ENCODE measurements at places on chromosomes 7 and 10. TPM values are rescaled to one million over a fixed set of nuclear protein-coding genes. Genes with fewer than 3 reads are reported as not detected.
A peak's percentile ranks its signal among the peaks of the same experiment; 100 is the strongest.

- H3K27ac ChIP-seq: peak overlapping the region; percentile 35
- DNase-seq: peak; percentile 35
- H3K27me3 ChIP-seq: no peaks in the 10 kb centered on the region
Observed at GRCh38 chr7:31549611-31550010, 35.7 kb downstream of the ITPRID1 start.

DNA sequence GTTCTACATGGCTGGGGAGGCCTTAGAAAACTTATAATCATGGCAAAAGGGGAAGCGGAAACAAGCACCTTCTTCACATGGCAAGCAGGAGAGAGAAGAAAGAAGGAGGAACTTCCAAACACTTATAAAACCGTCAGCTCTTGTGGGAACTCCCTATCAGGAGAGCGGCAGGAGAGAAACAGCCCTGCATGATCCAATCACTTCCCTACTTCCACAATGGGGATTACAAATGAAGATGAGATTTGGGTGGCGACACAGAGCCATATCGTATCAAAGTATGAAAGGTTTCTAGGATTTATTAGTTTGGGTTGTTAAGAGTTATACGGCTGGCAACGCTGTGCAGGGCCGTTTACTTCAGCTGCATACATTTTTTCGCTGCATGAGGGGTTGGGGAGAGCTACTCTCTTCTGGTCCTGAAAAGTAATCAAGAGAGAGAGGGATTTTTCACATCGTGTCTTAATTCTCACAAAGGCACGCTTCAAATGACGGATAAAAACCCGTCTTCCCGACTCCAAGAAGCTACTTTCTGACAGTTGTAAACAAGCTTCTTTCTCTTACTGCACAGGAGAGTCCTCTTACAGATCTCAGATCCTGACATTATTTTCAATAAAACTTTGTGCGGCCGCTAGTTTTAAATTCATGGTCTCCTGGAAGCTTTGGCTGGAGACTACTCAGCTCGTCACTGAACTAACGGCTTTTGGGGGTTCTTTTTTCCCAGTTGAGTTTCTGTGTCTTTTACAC is 751 bp upstream of the GTPBP10 start:
- peak; percentile 41 for DNase-seq
- H3K36me3 ChIP-seq: no peaks in the 10 kb centered on the region
- H3K27ac ChIP-seq: peak overlapping the region; percentile 84
- H3K27me3 ChIP-seq: no peaks in the 10 kb centered on the region
- H3K4me3 ChIP-seq: peak overlapping the region; percentile 66

DNA sequence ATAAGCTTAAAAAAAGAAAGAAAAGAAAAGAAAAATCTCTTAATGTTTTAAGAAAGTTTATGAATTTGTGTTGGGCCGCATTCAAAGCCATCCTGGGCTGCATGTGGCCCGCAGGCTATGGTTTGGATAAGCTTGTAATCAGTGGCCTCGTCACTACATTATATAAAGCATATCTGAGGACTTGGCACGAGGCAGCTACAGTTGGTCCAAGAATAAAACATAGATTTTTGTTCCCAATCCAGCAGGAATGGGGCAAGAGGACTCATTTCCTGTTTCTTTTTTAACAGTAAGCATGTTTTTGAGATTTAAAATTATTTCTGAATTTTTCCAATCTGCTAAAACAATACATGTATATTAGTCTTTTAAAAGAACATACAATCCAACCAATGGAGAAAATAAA is 28.6 kb downstream of the MCM10 start:
- DNase-seq: no peak
- no peaks in the 10 kb centered on the region for H3K4me1 ChIP-seq
- no peak overlapping the region for H3K27ac ChIP-seq
- no peaks in the 10 kb centered on the region for H3K36me3 ChIP-seq

DNA sequence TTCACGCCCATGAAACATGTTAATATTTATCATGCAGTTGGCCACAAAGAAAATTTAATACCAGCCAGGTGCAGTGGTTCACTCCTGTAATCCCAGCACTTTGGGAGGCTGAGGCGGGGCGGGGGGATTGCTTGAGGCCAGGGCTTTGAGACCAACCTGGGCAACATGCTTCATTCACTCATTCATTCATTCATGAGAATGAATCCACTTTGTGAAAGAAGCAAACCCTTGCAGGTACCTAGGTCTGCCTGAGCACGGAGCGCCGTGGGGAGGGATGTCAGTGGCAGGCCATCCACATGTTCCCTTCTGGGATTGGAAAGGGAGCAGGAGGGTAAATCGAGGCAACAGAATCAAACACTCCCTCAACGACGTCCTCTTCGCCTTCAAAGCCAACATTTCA is 4.7 kb downstream of the ANXA11 start:
- H3K4me1 ChIP-seq: peaks cover 54% of the 10 kb centered on the region
- no peak for DNase-seq
- H3K27me3 ChIP-seq: no peaks in the 10 kb centered on the region
- peak overlapping the region; percentile 99 for H3K27ac ChIP-seq
- no peaks in the 10 kb centered on the region for H3K36me3 ChIP-seq
- no peak overlapping the region for H3K4me3 ChIP-seq

PARG gene
- 33.3 TPM for total RNA-seq

C10orf67 gene
- total RNA-seq: not detected

ANKRD1 gene
- total RNA-seq: 105 TPM

PPP1R9A gene
- total RNA-seq: 25.7 TPM
